ENCODE measurements at places on chromosomes 16 and 17. TPM values are rescaled to one million over a fixed set of nuclear protein-coding genes. Genes with fewer than 3 reads are reported as not detected.

DNA sequence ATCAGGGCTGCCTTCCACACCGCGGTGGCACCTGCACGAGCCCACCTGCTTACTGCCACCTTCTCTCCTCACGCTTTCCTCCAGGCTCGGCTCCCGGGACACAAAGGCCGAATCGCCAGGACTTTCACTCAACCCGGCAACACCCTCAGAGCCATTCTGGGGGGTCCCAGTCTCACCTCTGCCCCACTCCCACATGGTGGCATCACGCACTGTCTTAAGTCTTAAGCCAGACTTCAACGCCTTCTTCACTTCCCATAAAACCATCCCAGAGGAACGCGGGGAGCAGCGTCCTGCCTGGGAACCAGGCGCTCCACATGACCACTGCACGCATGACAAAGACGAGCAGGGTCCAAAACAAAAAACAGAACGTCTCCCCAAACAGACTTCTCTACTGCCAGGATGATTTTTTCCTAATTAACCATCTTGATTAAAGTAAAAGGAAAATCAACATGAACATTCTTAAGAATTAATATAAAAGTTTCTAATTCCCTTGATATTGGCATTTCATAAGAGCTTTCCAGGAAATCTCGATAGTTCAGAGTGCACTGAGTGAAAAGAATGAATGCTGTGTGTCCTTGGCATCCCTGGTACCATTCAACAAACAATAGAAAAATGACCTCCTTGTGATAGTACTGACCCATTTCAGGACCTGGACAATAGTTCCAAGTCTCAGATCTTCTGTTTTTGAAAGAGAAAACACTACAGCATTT is 2.6 kb downstream of the CANT1 start:
- no peak for DNase-seq

DNA sequence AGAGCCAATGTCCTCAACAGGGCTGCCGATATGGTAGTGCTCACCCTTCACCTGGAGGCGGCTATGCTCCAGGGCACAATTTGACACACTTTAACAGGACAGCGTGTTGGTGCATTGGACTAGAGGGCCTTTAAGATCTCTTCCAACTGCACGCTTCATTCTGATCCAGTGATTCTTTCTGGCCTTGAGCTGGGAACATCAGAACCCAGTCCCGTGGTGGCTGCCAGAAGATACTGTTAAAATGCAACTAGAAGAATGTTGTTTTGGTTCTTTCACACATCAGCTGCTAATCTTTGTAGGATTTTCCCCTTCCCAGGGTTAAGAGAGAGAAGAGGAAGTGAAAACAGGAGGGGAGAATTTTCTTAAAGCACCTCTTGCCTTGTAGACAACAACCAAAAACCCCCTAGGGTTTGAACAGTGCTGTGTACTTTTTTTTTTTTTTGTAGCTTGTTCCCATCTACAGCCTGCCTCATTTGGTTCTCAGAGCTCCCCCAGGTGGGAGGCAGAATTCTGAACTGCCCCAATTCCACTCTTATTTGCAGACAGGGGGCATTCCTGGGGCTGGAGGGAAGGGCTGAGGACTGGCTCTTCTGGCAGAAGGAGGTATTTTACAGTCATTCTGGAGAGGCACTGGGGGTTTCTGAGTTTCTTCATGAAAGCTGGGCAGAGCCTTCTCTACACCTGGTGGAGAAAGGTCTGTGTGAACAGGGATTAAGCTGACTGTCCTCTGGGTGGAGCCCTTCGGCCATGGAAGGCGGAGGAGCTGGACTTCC is 32.4 kb downstream of the SMARCE1 start:
- peak; percentile 47 for DNase-seq

- DNase-seq = peak; percentile 89
These were observed 32.1 kb downstream of the CCDC40 start for GRCh38 chr17:80068301-80069222.

DNA sequence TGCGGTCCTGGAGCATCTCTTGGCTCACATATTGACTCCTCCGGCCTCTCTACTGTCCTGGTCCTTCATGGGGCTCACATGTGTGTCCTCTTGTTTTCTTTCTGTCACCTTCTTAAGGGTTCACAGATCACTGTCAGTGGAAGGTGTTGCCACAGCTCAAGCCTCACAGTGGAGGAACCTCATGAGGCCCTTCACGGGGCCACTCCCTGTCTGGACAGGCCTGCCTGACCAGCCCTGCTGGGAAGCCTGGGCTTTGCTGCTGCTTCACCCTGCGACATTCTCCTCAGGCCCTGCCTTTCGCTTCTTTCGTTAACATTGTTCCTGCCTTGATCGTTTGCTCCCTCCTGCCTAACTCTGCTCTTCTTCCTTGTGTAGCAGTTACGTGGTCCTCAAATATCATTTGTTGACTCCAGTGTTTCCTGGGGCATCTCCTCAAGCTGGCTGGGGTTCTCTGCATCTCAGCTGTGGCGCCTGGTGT is 55.9 kb downstream of the WDR45B start:
- DNase-seq = no peak

- peak; percentile 91 for DNase-seq
These were observed 204.6 kb downstream of the STX8 start for GRCh38 chr17:9371019-9371418.

- peak; percentile 54 for DNase-seq
These were observed 110.2 kb upstream of the CACNG5 start for GRCh38 chr17:66724581-66725341.

The CAVIN1 gene
- 644 TPM for total RNA-seq

The TNFRSF13B gene
- total RNA-seq = not detected

GRCh38 chr16:79130616-79131015 is 469.9 kb downstream of the MAF start:
- DNase-seq = no peak

DNA sequence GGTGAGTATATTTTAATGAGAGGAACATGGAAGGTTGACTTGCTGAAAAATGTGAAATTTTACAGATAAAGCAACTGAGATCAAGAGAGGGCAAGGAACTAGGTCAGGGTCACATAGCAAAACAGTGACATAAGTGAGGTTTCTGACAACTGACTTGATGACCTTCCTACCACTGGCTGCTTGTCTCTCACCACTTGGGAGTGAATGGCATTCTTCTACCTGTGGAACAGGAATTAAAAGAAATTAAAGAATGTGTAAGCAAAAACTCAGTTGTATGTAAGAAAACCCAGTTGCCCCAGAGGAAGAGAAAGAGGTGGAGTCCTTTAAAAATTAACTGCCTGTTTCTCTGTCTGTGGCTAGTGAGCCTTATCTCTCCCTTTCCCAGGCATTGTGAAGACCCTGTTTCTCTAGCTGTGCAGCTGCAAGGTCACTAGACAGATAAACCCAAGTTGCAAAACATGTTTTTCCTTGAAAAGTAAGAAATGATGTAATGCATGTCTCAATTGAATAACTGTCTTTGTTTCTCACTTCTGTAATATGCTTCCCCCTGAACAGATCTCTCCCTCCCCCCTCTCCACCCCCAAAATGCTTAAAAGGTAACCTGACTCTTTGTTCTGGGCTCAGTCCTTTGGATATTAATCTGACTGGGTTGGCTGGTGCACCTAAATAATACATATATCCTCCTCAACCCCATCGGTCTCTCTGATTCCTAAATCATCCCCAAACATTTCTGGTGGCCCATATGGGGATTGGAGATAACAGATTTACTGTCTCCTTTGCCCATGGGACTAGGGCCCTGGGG is 23.4 kb downstream of the ACSM1 start:
- DNase-seq = no peak
